Hypothalamus (tissue), 51 donors: ENCODE measurements at places on chromosomes 7 and 10.

- no peak for DNase-seq
Measured at GRCh38 chr7:133053321-133053891, 28.5 kb downstream of the CHCHD3 start.

DNA sequence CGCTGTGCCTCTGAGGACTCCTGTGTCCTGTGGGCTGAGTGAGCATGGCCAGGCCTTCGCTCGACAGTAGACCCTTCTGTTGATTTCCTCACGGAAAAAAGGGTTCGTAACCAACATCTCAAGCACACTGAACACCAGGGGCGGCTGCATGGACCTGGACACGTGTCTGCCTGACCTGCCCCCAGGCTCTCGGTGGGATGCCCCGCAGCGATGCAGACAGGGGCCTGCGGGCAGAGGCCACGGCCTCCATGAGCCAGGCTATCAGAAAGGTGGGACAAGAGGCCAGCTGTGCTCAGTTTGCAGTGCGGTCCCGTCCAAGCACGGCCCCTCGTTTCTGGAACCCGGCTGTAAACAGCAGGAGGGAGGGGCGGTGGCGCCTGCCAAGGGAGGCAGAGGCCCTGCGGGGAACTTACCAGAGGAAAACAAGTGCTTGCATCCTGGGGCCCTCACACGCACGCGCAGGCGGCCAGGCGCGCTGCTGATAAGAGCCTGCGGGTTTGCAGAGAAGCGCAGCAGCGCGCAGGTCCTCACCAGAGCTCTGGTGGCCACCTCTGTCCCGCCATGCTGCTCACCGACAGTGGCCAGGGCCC is 10.6 kb downstream of the GPR146 start:
- DNase-seq, result peak; percentile 58

DNA sequence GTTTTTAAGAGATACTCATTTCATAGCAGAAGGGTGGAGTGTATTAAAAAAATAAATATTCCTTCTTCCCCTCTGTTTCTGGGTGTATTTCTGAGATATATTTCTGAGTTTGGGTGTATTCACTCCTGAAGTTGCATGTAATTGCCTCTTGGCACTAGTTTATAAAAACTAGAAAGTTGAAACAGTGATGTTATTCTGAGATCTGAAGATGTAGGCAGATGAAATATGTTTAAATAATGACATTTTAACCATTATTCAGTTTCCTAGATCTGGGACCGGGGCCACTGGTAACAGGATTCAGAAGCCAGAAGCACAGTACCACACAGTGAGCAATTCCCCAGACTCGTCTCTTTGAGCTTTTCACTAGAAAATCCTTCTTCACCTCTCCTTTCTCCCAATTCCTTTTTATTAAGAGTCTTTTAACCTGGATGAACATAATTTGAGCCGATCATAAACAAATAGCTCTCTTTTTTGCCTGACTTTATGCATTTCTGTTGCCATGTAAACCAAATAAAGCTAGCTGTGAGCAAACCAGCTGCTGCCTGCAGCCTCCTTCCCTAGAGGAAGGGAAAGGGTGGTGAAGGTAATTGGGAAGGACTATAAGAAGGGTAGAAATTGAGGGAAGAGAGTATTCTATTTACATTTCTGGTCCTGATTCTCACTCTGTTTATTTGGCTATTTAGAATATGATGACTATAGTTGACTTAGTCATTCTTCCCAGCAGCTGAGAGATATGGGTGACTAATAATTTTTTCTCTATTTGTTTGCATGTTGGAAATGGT is 101.8 kb upstream of the STRIP2 start:
- DNase-seq, result no peak

GRCh38 chr7:129764247-129765084 is 152.9 kb downstream of the NRF1 start:
- DNase-seq, result no peak

GRCh38 chr10:125158601-125159485 is 1.5 kb downstream of the CTBP2 start:
- peak; percentile 23 for DNase-seq

GRCh38 chr10:91707236-91707635 is 74.4 kb upstream of the PPP1R3C start:
- no peak for DNase-seq

GRCh38 chr7:8386926-8387550 is 46.4 kb upstream of the NXPH1 start:
- DNase-seq, result no peak

GRCh38 chr10:126459878-126460481 is 71.7 kb upstream of the ADAM12 start:
- no peak for DNase-seq

GRCh38 chr7:150848111-150848510 is 4.2 kb upstream of the AOC1 start:
- no peak for DNase-seq

- DNase-seq, result no peak
Measured at GRCh38 chr10:114571316-114571999, 86.6 kb downstream of the ABLIM1 start.

DNA sequence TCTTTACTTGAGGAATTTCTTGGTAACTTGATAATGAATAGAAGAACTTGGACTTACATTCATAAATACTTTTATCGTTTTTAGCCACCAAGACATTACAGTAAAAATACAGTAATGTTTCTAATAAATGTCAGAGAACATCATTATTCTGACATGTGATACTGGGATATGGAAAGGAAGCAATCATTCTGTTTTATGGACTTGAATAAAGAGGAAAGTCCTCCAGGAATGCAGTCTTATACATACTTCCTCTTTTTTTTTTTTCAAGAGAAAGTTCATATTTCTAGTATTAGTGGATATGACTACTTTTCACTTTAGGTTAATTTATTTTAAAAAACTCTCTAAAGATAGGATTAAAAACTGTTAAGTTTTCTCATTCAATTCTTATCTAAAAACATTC is 220.0 kb upstream of the SEMA3C start:
- no peak for DNase-seq

- no peak for DNase-seq
Measured at GRCh38 chr10:7538970-7539654, 127.7 kb downstream of the ITIH5 start.

GRCh38 chr10:26177341-26177740 is 39.2 kb upstream of the GAD2 start:
- no peak for DNase-seq

- DNase-seq, result no peak
Measured at GRCh38 chr7:73994761-73995160, 33.2 kb upstream of the ELN start.

DNA sequence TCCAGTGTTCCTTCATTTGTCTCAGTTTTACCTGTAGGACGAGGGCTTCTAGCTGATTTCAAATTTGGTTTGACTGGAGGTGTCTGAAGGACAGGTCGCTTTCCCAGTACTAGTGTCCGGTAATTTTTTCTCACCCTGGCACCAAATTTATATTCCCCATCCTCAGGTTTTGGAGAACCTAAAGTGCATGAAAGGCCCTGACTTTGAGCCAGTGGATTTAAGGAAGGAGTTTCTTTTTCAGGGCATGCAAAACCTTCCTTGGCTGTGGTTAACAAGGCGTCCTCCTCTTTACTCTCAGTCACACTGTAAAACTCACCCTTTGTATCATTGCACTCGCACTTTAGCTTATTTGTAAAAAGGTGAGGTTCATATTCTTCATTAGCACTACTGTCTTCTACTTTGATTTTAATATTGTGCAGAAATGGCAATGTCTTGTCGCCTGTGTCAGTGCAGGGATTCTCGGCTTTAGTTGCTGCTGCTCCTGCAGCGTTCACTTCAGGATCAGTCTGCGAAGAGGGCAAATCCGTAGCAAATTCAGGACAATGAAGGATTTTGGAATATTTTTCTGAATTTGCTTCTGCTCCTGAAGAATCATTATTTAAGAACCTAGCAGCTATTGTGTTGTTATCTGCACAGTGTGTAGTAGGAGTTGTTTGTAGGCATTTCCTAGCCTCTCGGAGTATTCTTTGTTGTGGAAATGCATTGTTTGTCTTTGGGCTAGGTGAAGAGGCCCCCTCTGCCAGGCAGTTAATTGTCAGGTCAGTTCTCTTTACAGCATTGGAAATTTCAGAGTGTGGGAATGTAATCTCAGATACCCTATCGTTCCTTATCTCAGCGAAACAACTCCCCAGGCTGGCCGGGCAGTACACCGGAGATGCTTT is 9.9 kb downstream of the SKIDA1 start:
- DNase-seq, result no peak

DNA sequence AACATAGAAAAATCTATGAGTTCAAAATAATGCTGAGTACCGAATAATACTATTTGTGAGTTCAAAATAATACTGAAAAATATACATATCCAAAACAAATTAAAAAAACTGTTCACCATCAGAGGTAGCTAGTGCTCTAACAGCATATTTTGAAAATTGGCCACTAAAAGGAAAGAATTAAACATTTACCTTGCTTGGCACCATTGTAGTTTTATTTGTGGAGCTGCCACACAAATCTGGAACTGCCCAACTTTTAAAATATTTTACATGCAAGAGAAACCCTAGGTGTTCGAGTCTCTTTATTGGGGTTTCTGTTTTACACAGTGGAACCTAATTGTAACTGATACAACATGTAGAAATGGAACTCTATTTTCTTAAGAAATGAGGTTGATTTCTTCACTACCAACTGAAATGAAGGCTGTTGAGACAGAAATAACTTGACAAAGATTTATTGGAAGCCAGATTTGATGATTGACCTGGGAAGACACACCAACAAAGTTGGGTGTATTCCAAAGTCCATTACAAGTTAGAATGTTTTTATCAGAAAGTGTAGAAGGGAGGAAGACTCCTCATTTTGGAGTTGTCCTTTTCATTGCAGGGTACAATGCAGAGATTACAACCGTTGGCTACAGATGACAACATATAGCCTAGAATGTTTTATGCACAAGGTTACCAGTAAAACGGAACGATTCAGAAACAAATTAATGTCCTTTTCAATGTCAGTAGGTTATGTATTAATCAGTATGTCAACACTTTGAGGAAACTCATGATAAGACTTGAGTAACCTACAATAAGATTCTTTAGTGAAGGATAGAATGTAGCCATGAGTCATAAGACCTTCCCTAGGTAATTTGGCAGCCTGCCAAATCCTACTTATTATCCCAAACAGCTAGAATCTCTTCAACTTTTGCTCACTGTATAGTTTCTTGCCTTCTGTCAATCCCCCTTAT is 73.8 kb upstream of the PAPSS2 start:
- no peak for DNase-seq

GRCh38 chr10:14592026-14592425 is 182.7 kb downstream of the FAM107B start:
- DNase-seq, result no peak

- DNase-seq, result no peak
Measured at GRCh38 chr10:49115015-49115795, at the start of gene VSTM4. TSS of gene VSTM4 (minus strand) at chr10:49115522. CDS start at chr10:49115485, 37 bp downstream.

DNA sequence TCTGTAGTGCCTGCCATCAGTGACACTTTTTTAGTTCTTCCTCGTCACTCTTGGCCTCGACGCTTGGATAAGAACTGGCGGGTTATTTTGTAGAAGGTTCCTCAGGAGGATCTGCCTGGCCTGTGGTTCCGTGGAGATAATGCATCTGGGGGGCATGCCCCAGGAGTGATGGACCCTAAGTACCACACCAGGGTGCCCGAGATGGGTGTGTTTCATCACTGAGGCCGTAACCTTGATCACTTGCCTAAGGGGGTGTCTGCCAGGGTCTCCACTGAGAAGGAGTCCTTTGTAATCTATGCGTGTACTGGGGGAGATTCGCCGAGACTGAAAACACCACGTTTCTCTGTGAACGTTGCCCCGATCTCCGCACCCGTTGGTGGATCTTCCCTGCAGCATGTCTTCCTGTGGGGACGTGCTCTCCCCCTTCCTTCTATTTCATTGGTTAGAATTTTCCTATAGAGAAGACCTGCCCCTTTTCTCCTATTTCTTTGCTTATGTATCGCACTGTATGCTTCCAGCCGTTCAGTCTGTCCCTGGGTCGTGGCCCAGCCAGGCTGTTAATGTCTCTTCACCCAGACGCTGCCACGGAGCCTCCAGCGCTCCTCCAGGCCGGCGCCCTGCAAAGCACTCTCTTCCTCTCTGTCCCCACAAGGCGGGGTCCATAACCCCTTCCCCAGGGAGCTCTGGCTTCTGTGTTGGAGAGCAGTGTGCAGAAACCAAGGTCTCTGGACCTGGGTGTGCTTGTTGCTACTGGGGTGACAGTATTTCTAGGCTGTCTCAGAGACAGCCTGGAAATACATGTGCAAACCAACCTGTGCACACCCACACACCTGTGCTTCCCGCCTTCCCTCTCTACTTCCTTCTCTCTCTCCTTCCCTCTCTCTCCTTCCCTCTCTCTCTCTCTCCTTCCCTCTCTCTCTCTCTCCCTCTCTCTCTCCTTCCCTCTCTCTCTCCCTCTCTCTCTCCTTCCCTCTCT is 14.4 kb upstream of the DPYSL4 start:
- no peak for DNase-seq

- no peak for DNase-seq
Measured at GRCh38 chr7:151207315-151207714, 3.0 kb downstream of the H2BK1 start.

DNA sequence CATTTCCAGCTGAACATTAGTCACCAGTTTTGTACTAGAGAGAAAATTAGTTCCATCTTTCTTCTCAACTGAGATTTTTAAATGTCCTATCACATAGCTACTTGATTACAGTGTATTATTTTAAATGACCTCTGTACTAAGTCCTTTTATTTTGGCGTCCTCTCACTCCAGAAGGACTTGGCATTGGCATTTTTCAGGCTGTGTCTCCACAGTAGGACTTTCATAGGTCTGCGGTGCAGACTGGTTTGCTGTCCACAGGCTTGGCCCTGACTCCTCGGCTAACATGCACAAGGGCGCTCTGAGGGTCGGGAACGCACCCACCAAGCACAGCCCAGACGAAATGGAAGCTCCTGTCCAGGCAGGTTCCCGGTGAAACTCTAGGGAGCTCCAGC is 6.5 kb downstream of the PTPRE start:
- DNase-seq, result no peak

DNA sequence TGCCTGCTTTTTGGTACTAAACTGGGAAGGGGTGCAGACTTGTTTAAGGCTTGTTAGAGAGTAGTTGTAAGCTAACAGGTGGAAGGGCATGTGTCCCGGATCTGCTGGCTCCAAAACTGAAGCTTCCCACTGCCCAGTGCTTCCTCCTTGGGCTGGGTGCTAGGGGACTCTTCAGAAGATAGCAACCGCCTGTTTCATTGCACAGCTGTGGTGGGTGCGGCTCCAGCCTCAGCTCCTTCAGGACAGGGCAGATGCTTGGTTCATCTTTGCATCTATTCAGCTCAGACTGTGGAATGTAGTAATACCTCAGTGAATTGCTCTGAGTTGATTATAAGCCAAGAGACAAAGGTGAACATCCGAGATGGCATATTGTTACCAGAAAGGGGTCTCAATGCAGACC is 527.1 kb downstream of the TYW1 start:
- DNase-seq, result no peak

DNA sequence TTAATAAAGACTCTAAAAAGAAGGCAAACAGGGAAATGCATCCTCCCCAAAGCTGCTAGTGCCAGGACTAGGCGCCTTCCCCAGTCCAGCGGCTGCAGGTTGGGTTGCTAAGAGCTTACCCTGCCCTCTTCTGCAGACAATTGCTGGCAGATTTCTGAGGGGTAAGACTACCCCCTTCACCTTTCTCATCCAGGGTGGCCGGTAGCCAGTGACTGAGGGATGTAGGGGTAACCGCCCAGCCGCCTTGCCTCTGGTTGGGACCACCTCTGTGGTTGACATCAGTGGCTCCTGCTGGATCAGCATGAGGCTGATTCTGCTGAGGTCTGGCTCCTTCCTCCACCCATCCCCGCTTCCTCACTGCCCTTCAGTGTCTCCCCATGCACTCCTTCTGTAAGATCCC is 71.2 kb downstream of the ADCYAP1R1 start:
- no peak for DNase-seq

GRCh38 chr7:136278057-136278456 is 300.9 kb upstream of the MTPN start:
- DNase-seq, result no peak
